ENCODE measurements at places on chromosomes 2 and 18.

DNA sequence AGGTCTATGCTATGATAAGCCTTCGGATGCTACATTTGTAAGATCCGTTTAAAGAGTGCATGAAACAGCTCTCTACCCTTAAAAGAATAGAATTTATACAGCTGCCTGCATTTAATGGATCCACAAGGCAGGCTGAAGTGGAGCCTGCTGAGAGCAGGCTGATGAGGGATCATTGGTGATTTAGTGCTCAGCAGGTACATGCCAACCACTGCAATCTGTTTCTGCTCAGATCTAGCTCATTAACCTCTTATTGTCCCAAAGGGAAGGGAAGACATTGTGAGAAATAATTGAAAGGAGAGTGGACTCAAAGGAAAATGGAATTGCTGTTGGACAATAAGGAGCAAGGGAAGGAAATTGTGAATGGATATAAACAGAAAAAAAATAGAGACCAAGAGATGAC lies 822.6 kb downstream of the TRIB2 start:
- DNase-seq: no peak

DNA sequence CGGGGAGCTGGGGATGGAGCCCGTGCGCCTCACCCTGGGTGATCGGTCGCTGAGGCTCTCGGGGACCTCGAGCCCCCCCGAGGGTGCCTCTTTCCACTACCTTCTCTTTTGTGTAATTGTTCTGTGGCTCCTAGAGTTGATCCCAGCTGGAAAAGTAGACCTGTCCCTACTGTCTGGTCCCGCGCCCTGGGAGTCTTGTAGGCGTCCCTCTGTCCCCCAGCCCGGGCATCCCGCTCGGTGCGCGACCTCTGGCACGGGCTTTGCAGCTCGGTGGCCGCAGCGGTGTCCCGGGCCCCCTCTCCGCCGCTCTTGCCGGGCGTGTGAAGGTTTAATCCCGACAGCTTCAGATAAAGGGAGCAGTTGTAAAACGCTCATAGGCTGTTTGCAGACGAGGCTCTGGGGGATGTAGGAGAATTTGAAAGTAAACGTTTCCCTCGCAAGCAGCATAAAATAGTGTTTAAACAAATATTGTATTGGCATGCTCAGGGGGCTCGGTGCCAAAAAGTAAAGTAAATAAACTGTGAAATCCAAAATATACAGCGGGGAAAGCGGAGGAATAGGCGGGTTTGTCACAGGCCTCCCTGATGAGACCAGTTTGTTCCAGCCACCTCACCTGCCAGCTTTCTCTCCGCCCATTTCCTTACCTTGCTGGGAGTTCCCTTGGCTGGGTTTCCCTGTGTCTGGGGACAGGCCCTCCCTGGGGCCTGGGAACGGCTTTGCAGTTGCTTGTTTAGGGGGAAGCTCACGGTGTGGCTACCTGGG lies 1.9 kb downstream of the GLI2 start:
- no peak for DNase-seq

GRCh38 chr2:25302758-25303375 lies 38.9 kb downstream of the DNMT3A start:
- no peak for DNase-seq

DNA sequence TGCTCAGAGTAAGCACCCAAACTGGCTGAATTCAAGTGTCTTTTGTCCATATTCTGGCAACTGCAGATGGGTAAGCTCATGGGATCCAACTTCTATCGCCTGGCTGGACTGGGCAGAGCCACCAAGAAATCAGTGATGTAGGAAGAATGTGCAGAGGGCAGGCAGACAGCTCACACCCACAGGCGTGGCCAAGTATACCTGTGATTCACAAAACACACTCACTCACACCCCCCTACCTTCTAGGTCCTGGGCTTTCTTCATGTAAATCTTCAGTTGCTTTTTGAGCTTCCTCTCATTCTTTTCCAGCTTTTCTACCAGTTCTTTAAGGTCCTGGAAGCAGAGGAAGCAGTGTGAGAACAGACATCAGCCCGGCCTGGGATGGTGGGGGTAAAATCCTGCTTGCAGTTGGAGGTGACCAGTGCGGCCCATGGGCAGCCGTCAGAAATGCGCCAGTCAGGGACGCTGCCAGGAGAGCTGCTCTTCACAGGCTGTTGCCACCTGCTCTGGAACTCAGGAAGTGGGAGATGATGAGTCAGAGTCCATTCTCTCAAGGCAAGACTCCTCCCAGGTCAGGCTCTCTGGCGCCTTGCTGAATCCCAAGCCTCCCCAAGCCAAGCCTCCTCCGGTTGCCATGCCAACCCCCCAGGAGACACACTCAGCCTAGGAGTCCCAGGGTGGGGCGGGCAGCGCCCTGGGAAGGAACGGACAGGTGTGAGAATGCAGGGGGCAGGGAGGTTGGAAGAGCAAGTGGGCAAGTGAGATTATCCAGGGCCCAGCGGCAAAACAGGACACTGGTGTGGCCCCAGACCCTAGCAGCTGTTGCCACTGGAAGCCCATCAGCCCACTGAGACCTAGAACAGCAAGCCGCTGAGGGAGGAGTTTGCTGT lies 36.2 kb upstream of the ACAA2 start:
- peak; percentile 73 for DNase-seq

- DNase-seq: no peak
Observed at GRCh38 chr18:24428709-24429108, 2.2 kb downstream of the IMPACT start.

- no peak for DNase-seq
Observed at GRCh38 chr2:80303006-80303908, 1.3 kb downstream of the LRRTM1 start.

DNA sequence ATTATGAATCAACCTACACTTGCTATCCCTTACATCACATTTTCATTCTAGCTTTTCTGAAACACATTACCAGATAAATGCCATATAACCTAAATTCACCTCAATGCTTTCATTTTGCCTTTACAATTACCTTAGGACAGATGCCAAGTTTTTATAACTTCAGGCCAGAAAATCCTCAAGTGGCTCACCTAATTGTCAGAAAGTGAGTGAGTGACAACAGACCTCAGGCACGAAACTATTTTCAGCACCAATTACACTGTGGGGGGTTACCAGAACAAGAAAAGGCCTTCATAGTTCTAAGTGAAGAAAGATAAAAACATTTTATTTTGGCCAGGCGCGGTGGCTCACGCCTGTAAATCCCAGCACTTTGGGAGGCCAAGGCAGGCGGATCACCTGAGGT lies 52.3 kb upstream of the ST8SIA5 start:
- no peak for DNase-seq

GRCh38 chr2:111121028-111121827 lies 514 bp downstream of the BCL2L11 start:
- DNase-seq: peak; percentile 54

DNA sequence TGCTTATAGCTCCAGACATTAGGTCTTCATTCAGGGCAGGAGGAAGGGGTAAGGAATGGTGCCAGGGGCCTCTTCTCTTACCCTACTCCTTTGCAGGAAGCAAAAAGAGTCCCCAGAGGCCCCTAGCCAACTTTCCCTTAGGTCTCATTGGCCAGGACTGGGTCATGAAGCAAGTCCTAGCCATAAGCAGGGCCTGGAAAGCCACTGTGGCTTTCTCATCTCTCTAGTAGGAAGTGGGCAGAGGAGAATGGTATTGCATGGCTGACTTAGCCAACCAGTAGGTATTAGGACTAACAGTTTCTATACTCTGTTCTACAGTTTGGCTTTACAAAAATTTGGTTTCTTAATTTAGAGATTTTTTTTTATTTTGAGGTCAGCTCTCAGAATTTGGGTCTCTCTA lies 4.8 kb downstream of the FAM228A start:
- no peak for DNase-seq

DNA sequence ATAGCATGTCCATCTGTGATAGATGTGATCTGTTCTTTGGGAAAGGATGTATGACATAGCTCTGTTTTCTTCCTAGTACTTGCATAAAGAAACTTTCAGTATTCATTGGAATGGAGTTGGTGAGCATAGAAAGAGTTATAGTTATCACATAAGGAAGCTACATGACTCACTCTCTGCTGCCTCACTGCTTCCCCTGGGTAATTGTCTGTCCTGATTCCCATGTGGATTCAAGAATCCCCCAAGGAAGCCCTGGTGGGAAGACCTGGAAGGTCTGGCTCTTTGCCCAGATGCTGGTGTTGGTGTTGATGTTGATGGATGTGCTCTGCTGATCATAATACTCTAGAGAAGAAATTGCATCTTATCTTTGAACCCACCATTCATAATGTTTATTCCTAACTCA lies 60.6 kb downstream of the PTPN4 start:
- DNase-seq: no peak

GRCh38 chr2:181153886-181154285 lies 173.5 kb downstream of the UBE2E3 start:
- DNase-seq: no peak

GRCh38 chr2:205758051-205758450 lies 75.8 kb downstream of the NRP2 start:
- DNase-seq: no peak

DNA sequence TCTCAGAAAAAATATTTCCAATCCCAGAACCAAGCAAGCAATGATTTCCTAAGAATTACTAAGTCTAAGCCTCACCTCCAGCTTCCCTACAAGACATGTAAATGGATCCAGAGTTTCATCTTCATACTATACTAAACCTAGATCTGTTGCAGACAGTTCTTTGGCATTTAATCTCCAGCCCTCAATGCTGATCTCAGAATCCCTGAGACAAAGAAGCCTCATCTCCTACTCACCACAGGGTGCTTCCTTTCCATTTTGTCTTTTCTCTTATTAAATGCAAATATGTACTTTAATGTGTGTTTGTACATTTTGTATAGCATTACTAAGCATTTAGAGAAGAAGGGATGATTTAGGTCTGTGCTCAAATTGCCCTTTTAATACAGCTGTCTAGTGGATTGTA lies 954.9 kb downstream of the TDRD15 start:
- DNase-seq: no peak

- DNase-seq: no peak
Observed at GRCh38 chr2:151553-152334, 105.4 kb upstream of the FAM110C start.

DNA sequence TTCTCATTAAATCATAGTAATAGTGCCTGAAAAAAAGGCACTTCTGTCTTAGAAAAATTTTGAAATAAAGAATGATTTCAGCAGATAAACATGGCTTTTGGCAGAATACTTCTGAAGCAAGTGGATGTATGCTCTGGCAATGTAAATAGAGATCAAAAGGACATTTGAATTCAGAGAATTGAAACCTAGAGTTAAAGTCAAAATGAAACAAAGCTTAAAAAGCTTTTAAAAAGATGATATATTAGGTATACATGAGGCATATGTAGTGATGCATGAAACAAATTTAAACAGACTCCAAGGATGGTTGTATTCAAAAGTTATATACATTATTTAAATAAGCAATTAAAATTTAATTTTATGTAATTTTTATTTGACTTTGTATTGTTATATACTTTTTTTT lies 1344.5 kb upstream of the TMEFF2 start:
- DNase-seq: no peak

DNA sequence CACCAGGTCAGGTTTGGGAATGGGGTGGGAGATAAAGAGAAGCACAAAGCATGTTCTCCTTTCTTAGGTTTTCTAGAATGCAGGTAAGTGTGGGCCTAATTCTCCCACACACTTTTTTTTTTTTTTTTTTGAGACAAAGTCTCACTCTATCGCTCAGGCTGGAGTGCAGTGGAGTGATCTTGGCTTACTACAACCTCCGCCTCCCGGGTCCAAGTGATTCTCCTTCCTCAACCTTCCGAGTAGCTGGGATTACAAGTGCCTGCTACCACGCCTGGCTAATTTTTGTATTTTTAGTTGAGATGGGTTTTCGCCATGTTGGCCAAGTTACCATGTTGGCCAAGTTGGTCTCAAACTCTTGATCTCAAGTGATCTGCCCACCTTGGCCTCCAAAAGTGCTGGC lies 26.3 kb downstream of the LIPG start:
- no peak for DNase-seq

GRCh38 chr2:35591886-35592285 lies 763.7 kb upstream of the CRIM1 start:
- DNase-seq: no peak

DNA sequence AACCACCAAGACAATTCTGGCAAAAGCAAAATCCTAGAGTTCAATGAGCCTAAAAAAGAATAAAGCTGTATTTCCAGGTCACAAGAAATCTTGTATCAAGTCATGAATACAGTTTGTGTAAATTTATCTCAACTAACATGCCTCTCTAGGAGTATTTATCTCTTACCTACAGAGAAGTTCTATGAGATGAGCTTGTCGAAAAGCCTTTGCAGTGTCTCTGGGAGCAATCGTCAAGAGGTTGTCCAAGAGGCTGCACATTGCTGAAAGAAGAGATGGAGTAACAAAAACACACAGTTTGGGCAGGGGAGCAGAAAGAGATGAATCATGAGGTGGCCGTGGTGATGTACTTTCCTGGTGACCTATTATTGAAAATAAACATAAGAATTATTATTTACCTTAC lies 112.0 kb upstream of the CD226 start:
- no peak for DNase-seq

- DNase-seq: no peak
Observed at GRCh38 chr2:161136696-161137324, 23.4 kb upstream of the TANK start.

GRCh38 chr2:37706334-37707183 lies 35.1 kb upstream of the CDC42EP3 start:
- no peak for DNase-seq

DNA sequence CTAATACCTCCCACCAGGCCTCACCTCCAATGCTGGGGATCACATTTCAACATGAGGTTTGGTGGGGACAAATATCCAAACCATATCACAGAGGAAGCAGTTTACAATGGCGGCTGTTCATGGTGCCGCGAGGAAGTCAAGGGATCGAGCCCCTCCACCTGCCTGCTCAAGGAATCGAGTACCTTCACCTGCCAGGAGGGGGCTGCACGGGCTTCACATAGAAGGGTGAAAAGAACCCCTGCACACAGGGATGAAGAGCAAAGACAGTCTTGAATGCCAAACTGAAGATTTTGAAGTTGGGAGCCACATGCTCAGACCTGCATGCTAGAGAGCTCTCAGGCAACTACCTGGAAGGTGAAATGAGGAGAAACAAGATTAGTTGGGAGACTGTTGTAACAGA lies 110.3 kb downstream of the KCNF1 start:
- DNase-seq: no peak

- DNase-seq: no peak
Observed at GRCh38 chr2:163353551-163353950, 382.3 kb downstream of the FIGN start.

GRCh38 chr2:142874293-142874814 lies 3.1 kb upstream of the KYNU start:
- peak; percentile 39 for DNase-seq
